ENCODE measurements at places on chromosomes 4 and X. TPM values are rescaled to one million over a fixed set of nuclear protein-coding genes. Genes with fewer than 3 reads are reported as not detected.

KLHL5 gene
- 0.73 TPM for total RNA-seq

POF1B gene
- total RNA-seq = 48.7 TPM

GRCh38 chr4:161132715-161133425 lies 1030.9 kb downstream of the FSTL5 start:
- DNase-seq = peak; percentile 4

MPP1 gene
- total RNA-seq = not detected

DNA sequence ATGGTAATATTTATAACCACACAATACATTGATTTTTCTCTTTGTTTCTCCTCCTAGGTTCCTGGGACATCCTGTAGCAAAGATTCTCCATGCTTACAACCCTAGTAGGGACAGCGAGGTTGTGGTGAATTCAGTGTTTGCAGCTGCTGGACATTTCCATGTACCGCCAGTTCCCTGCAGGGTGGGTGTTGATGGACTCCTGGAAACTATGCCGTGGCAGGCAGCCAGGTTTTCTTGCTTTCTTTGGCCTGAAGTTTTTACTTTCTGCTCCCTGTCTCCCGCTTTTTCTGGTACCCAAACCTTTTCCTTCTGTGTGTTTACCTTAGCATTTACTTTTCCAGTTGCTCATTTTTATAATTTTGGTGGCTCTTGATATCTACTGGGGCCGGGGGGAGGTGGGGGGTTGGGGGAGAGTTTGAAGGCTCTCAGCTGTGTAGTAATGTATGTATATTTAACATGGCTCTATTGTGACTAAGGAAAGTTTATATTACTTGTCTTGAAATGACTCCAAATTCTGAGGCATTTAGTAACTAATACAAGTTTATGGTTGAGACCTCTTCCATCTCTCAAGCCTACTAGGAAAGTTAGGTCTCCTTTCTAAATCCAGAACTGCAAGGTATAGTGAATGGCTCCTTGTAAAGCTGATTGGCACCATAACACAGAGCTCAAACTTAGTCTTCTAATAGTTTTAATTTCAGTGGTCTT lies 89.7 kb downstream of the TMEM131L start:
- no peak for DNase-seq

EDNRA gene
- total RNA-seq = not detected

DNA sequence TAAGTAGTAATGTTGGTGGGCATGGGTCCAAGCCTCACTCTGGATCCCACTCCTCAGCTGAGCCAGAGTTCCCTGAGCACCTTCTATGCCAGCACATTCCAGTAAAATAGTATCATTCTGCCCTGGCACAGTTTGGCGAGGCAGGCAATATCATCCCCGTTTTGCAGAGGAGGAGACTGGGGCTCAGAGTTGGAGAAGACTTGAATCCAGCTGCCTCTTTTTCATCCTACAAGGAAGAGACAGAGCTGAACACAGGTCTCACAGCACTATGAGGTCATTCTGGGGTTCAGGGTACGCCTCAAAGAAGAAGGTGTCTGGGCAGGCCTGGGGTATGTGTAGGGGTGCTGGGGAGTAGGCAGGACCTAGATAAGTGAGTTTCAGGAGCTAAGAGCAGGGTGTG lies 103.9 kb upstream of the STX18 start:
- no peak for DNase-seq

DNA sequence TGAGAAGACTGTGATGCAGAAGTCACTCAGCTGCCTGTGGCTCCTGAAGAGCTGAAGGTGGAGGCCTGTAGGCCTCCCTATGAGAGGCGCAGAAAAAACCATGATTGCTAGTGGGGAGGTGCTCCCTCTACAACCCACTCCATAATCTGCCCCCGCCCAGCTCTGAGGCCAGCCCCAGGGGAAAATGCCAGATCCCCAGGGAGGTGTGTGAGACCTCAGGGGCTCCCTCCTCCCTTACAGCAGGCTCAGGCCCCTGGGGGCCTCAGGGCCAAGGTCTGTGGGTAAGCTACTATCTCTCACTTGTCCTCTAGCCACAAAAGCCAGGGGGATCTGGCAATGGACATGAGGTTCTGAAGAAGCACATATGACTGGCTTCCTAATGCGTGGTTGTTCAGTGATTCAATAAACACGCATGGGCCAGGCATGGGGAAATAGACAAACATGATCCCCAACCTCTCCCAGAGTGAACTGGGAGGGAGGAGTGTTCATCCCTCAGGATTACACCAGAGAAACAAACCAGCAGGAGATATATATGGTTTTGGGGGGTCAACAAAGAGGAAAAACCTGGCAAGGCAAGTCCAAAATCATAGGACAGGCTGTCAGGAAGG lies 51.0 kb upstream of the MTM1 start:
- DNase-seq = no peak

CA5B gene
- 0.71 TPM for total RNA-seq

DNA sequence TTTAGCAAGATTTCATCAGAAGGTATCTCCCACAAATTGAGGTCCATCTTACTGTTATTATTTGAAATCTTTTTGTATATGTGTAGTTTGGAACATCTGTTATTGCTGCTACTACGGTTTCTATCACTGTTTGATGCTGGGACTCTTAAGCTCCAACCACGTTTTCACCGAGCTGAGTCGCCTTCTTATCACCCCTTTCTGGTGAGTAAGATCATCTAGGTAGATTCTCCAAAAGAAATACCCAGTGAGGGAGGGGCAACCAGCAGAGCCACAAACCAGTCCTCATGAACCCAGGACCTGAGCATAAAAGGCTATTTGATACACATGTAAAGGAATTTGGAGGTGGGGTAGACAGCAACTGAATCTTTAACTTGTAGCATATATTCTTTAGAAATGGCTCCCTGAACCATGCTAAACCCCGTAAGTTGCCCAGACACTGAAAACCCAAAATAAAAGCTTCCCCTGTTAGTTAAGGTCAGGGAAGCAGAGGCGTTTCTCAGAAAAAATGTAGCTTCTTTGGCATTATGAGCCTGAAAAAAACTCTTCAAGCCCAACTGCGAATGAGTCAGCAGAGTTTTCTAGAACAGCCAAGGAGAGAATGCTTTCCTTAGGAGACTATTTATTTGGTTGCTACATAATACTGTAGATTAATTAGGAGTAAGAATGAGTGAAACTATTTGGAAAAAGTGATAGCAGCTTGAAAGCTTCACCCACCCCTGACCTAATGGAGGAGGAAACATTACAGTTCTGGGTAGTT lies 53.8 kb upstream of the ATXN3L start:
- no peak for DNase-seq

GRCh38 chr4:27836523-27836922 lies 975.9 kb downstream of the STIM2 start:
- DNase-seq = no peak

- no peak for DNase-seq
Measured at GRCh38 chr4:153791746-153792617, 3.1 kb upstream of the SFRP2 start.

XPNPEP2 gene
- total RNA-seq = not detected

DNA sequence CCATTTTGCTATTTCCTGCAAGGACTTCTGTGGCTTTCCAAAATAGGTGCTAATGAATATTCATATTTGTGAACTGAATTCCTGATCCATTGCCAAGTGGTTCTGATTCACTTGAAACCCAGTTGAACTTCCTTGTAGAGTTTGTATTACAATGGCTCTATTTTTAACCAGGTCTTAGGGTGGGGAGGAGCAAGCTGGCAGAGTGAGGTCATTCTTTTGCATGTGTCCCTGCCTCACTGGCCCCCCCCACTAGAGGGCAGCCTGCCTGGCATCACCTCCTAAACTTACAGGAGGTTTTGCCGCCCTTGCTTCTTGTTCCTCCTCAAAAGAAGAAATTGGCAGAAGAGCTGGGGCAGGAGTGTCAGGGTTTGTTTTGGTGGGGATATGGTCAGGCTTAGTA lies 10.5 kb downstream of the PTTG2 start:
- peak; percentile 85 for DNase-seq

ARMCX6 gene
- total RNA-seq = 9.2 TPM

DNA sequence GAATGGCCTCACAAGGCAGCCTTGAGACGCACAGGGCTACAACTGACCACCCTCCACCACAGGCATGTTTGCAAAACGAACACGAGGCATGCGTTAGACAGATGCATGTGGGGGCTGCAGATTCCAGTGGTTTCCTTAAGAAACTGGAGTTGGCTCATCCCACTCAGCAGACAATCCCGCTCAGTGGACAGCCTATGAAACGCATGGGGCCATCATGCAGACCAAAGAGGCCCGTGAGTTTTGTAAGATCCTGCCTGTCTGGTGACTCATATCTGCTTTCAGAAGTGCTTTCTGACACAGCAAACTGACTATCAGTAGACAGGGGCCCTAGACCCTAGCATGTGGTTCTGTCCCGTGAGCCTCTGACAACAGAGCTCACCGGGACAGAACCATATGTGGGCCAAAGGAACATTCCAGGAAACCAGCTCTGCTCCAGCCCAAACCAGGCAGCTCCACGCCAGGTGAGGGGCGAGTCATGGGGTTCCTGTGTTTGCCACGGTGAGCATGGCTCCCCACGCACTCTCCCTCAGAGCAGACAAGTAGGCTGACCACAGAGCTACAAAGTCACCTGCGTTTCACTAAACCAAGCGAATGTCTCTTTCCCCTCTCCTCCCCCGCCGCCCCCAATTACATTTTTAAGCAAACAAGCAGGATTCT lies 74.4 kb downstream of the MTMR1 start:
- DNase-seq = no peak

DNA sequence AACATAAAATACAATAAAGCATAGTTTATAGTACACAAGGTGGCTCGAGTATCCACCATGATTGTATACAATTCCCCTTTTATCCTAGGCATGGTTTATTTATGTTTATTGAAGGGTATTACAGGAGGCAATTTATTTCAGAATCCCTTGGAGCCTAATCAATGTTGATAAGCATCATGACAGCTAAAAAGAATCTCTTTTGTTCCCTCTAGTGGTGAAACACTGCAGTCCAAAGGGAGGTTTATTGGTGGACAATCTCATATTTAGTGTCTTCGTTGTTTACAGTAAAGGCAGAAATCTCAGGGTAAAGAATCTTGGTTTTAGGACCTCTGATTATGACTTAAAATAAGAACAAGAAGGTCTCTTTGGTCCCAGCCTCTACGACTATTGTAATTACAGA lies 1712.5 kb downstream of the C4orf33 start:
- DNase-seq = peak; percentile 32

PF4V1 gene
- not detected for total RNA-seq

KIF4A gene
- 20.1 TPM for total RNA-seq

TCP11X2 gene
- not detected for total RNA-seq

GRCh38 chrX:47501226-47502074 lies 18.4 kb upstream of the ZNF41 start:
- no peak for DNase-seq

ERAS gene
- total RNA-seq = not detected

- no peak for DNase-seq
Measured at GRCh38 chr4:115042496-115042895, 70.9 kb downstream of the NDST4 start.

TMEM164 gene
- total RNA-seq = 24.7 TPM

GRCh38 chr4:156248917-156249316 lies 295.3 kb upstream of the CTSO start:
- DNase-seq = no peak

DNA sequence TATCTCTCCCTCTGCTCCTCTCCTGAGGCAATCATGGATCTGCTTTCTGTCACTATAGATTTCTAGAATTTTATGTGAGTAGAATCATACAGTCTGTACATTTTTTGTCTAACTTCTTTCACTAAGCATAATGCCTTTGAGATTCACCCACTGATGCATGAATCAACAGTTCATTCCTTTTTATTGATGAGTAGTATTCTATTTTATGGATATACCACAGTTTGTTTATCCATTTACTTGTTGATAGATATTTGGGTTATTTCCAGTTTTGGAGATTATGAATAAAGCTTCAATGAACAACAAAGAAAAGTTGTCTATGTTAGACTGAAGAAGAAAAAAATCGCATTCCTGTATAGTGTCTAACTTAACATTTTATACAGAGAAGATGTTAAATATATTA lies 30.5 kb downstream of the PHKA1 start:
- DNase-seq = no peak

DNA sequence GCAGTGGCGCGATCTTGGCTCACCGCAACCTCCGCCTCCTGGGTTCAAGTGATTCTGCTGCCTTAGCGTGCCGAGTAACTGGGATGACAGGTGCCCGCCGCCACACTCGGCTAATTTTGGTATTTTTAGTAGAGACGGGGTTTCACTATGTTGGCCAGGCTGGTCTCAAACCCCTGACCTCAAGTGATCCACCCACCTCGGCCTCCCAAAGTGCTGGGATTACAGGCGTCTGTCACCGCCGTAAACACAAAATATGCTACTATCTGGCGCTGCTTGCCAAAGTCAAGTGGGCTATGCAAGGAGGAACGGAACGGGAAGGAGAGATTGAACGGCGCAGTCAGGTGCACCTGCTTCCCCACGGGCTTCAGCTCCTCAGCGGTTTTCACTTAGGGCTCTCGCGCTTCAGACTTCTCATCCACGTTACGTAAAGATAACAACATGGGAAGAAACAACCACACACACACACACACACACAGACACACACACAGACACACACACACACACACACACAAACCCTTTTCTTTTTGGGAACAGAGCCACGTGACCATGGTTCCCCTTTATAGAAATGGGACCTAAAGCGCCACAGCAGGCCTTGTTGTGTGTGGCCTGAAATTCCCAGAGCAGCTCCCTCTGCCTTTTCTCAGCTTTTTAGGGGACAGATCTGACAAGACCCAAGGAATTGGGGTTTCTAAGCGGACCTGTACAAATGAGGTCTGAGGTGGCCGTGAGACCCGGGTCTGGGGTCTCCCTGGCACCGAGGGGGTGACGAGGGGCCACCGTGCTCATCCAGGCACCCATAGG lies 1.5 kb downstream of the P2RY8 start:
- no peak for DNase-seq

DNA sequence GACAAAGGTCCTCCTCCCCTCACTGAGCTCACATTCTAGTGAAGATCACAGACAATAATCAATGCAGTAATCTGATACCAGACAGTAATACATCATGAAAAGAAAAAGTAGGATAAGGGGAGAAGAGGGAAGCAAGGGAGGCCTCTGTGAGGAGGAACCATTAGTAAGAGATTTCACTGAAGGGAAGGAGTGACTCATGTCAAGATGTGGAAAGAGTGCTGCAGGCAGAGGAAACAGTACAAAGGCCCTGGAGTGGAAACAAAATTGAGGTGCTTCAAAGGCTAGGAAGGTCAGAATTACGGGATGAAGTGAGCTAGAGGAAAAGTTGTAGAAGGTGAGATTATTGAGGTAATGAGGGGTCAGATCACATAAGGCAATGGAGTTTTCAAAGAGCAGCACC lies 38.1 kb downstream of the LAMTOR3 start:
- no peak for DNase-seq

GRCh38 chrX:13340182-13340791 lies 20.4 kb upstream of the ATXN3L start:
- DNase-seq = no peak

GYG2 gene
- not detected for total RNA-seq

- no peak for DNase-seq
Measured at GRCh38 chrX:137427816-137428215, 138.1 kb upstream of the ZIC3 start.

DNA sequence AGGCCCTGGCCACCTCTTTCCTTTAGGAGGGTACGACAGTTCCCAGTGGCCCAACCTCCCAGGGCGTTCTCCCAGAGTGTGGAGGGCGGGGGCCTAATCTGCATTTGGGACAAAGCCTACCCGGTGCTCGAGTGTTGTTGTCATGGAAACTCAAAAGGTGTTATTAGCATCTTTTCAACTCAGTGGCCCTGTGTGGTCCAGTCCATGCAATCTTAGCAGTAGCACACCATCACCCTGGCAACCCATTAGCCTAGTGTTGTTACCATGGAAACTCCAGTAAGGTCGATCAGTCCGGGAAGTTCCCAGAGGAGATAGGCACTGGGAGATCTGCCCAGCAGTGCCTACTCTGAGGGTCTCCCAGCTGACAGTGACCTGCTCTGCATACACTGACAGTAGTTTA lies 20.2 kb downstream of the APLN start:
- no peak for DNase-seq

- DNase-seq = no peak
Measured at GRCh38 chrX:123336666-123337065, 152.6 kb downstream of the GRIA3 start.

Data from HT-29 (cell line).